Suppressor macrophage treated with lipopolysaccharide for 1 hour (primary cell): ENCODE measurements at places on chromosomes 6 and 20.

DNA sequence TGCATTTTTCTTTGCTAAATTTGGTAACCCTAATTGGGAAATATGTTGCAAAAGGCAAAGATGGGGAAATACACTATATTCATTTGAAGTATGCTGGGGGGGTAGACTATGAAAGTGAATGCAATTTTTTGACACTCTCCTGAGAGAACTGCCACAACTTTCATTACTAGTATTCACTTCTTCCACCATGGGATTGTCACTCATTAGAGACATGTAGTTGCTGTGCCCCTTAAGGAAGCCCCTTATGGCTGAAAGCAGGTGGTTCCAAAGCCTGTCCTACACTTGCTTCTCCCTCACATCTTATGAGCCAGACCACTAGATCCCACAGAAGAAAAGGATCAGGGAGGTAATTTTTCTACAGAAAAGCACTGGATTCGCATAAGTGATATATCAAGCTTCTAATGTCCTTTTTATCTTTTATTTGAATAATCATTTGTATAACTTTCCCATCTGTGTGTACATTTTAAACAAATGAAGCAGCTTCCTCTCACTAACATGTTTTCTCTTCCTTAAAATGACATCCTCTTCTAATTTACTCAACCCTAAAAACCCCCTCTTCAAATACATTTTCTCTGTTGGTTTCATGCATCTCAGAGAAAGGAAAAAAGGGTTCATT lies 83.8 kb downstream of the GCLC start:
- peak; percentile 51 for DNase-seq

- DNase-seq = no peak
Observed at GRCh38 chr6:163668061-163668426, 253.5 kb downstream of the QKI start.

GRCh38 chr20:36063916-36064657 lies 90.5 kb upstream of the EPB41L1 start:
- no peak for DNase-seq

DNA sequence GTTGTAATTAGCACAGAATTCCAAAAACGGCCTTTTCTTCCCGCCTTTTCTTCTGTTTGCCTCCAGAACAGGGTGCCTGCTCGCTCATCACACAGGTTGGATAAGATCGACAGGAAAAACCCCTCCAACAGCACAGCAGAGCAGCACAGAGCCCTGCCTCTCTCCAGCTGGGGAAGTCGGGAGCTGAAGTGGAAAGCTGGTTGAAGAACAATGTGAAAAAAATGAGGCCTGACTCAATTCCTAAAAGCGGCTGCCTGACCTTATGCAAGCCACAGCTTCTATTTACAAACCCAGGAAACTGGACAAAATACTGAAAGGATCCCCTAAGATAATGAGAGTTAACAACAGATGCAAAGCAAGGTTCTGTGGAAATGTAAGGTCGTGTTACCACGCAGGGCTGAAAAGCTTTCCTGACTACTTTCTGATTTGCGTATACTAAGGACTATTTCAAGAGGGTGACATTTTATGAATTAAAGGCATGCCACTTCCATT lies 116.9 kb downstream of the TTLL2 start:
- no peak for DNase-seq

GRCh38 chr6:42407379-42407778 lies 44.3 kb downstream of the TRERF1 start:
- DNase-seq = peak; percentile 86

GRCh38 chr6:113936093-113936934 lies 34.6 kb downstream of the HDAC2 start:
- DNase-seq = peak; percentile 74

GRCh38 chr20:61927826-61928541 lies 137.7 kb downstream of the TAF4 start:
- no peak for DNase-seq

DNA sequence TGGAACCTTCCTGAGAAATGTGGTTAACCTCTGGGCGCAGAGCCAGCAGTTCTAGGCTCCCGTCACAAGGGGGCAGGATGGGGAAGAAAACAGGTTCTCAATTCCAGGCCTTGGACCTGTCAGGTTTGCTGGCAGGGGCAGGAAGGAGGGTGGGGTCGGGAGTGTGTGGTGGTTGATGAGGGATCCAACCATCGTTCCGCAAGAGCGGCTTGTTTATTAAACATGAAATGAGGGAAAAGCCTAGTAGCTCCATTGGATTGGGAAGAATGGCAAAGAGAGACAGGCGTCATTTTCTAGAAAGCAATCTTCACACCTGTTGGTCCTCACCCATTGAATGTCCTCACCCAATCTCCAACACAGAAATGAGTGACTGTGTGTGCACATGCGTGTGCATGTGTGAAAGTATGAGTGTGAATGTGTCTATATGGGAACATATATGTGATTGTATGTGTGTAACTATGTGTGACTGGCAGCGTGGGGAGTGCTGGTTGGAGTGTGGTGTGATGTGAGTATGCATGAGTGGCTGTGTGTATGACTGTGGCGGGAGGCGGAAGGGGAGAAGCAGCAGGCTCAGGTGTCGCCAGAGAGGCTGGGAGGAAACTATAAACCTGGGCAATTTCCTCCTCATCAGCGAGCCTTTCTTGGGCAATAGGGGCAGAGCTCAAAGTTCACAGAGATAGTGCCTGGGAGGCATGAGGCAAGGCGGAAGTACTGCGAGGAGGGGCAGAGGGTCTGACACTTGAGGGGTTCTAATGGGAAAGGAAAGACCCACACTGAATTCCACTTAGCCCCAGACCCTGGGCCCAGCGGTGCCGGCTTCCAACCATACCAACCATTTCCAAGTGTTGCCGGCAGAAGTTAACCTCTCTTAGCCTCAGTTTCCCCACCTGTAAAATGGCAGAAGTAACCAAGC lies 29.6 kb downstream of the SRSF3 start:
- peak; percentile 81 for DNase-seq

- DNase-seq = no peak
Observed at GRCh38 chr20:20637998-20638725, 74.3 kb downstream of the RALGAPA2 start.

GRCh38 chr6:74170118-74170517 lies 474.1 kb downstream of the CD109 start:
- no peak for DNase-seq

GRCh38 chr6:32196682-32197616 lies 4.5 kb upstream of the GPSM3 start:
- peak; percentile 85 for DNase-seq

DNA sequence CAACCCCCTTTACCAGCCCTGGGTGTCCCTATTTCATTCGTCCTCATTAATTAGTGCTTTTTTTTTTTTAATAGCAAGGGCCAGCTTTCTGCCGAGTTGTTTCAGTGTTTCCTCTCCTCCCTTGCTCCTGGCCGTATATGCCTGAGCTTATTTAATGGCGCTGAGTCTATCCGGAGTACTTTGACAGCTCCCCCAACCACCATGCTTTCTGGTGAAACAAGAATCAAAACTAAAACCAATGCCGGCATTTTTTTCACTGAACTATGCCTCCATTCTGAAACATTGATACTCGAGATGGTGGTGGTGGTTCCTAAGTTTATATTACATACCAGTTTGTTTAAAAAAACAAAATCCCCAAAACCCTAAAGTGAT lies 1.2 kb downstream of the DCBLD1 start:
- DNase-seq = peak; percentile 60

GRCh38 chr20:45020236-45020886 lies 54.0 kb downstream of the STK4 start:
- DNase-seq = no peak

GRCh38 chr6:36514554-36515456 lies 32.5 kb downstream of the STK38 start:
- DNase-seq = no peak

DNA sequence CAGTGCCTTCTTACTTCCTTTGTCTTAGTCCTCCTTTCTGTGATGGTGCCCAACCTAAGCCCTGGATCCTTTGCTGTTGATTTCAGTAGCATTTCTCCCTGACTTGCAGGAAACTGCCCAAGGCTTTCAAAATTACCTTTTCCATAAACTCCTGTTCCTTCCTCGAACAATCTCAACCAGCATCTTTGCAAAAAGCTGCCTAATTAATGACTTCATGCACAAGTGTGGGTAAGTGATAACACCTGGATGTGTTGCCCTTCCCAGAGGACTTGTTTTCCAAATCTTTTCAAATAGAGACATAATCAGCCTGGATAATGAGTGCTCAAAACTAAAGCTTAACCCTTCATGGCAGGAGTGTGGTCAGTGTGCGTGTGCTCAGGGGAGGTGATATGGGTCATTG lies 118.0 kb downstream of the PCSK2 start:
- DNase-seq = no peak

DNA sequence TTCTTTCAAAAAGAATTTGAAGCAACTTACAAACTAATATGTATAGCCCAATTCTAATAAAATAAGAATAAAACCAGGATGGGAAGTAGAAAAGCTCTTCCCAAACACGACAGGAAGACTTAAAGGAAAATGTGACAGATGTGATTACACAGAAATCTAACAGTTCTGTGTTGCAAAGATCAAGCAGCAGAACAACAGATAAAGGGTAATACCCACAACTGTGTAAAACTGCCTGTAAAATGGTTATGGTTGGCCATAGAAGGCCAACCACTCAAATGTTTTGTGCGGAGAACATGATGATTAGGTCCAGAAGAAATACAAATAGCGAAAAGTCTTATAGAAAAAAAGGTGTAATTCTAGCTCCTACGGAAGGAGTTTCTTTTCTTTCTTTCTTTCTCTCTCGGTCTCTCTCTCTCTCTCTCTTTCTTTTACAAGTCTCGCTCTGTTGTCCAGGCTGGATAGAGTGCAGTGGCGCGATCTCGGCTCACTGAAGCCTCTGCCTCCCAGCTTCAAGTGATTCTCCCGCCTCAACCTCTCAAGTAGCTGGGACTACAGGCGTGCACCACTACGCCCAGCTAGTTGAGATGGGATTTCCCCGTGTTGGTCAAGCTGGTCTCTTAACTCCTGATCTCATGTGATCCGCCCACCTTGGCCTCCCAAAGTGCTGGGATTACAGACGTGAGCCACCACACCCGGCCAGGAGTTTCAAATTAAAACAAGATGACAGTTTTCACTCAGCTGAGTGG lies 128.5 kb downstream of the QRSL1 start:
- no peak for DNase-seq

DNA sequence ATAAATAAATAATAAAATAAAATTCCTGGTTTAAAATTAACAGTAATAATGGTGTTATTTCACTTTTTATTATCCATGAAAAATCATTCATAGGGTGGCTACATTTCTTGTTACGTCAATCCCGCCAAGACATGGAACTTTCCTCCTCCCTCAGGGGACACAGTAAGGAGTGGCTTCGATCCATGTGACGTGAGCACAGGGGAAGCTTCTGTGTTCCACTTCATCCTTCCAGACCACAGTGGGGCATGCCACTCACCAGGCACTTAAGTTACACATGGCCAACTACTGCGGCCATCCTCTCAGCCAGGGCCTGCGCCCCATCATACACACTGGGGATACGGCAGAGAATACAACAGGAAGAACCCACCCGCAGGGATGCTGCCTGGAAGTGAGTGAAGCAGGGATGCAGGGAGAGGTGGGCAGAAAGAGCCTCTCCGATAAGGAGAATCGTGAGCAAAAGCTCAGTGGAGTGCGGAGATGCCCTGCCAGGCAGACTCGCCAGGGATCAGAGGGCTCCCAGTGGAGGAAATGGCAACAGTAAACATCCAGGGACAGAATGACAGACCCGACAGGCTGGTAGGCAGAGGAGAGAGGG lies 75.3 kb downstream of the ATP9A start:
- no peak for DNase-seq

DNA sequence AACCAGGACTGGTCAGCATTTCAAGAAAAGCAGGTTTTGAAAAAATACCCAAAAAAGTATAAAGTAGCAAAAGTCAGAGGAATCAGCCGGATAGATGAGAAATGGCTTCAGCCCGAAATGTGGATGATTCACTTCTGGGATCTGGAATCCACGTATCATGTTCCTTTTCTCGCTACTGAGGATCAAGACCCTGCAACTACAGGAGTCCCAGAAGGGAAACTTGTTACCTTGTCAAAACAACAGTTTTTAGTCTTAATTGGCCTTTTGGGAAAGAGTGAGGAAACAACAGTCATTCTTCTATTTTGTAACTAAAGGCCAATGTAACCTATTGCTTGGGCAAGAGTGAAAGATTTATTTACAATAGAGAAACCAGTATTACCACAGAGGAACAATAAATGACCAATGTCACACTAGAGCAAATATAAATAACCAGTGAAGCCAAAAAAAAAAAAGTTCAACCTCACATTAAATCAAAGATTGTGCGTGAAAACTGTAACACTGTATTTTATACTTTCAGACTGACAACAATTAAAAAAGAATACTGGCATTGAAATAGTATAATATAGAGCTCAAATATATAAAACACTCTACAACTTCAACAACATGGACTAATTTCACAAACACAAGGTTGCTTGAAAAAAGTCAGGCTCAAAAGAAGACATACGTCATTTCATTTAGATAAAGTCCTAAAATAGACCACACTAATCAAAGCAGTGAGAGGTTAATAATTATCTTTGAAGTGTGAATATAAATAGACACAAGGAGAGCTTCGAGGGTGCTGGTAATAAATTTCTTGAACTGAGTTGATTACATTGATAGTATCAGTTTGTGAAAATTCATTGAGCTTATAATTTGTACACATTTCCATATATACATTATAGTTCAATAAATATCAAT lies 116.2 kb downstream of the GFRAL start:
- no peak for DNase-seq

GRCh38 chr20:44532981-44533331 lies 11.1 kb upstream of the SERINC3 start:
- DNase-seq = no peak

DNA sequence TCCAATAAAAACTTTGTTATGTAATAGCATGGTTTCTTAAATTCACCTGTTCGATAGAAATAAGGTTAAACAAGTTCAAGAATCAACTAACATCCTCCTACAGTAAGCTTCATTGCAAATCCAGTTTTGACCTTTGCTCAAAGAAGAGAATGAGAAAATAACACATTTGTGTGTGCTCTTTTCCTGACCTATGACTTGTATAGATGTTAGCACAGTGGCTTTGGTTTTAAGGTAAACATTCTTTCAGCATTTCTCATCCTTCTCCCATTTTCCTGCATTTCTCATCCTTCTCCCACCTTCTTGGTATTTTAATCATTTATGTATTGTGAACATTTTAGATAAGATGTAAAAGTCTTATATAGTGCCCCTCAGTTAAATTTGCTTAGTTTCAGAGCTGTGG lies 73.9 kb downstream of the PLCB1 start:
- DNase-seq = no peak
